ENCODE measurements at places on chromosomes 7 and 10.

- peak; percentile 28 for DNase-seq
These were observed 149.8 kb upstream of the HDAC9 start for GRCh38 chr7:18345641-18346234.

- no peak for DNase-seq
These were observed 162.5 kb upstream of the KCTD7 start for GRCh38 chr7:66466081-66466600.

- no peak for DNase-seq
These were observed 56.3 kb upstream of the TMEM72 start for GRCh38 chr10:44854693-44855350.

DNA sequence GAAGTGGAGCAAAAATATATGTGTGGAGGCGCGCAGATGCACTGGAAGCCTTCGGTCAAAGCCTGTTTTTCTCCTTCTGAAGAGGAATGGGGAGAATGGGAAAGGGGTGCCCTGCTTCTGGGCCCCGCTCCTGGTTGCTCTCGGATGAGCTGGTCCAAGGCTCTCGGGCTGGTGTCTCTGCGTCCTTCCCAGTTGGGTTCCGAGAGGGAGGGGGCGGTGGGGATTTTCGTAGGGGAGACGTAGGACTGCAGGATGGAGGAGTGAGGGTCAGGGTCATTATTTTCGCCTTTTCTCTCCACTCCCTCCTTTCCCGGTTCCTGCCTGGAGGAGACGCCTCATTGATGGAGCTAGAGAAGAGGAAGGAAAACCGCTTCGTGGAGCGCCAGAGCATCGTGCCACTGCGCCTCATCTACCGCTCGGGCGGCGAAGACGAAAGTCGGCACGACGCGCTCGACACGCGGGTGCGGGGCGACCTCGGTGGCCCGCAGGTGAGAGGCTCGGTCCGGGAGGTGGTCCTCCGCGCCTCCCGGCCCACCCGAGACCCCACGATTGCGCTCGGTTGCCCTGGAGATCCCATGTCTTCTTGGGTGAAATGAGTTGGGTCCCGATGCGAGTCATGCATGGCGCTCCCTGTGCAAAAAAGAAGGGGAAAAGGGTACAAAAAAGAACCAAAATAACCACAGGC is 790 bp downstream of the ADAM22 start:
- DNase-seq, result peak; percentile 10

DNA sequence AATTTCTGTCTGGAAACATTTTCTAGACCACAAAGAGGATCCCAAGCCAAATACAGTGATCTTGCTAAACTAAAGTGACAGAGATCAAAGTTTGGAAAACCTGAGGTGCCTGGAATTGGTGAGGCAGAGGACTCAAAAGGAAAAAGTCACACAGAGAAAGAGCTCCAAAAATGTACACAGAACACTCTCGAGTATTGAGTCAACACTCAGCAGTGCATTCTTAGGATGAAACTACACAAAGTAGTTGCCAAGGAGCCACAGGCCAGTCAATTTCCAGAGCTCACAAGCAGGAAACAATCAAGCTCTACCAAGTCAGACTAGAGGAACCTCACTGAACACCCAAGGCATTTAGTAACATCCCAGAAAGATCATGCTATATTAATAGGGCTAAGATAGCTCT is 61.3 kb downstream of the MICU1 start:
- DNase-seq, result no peak

DNA sequence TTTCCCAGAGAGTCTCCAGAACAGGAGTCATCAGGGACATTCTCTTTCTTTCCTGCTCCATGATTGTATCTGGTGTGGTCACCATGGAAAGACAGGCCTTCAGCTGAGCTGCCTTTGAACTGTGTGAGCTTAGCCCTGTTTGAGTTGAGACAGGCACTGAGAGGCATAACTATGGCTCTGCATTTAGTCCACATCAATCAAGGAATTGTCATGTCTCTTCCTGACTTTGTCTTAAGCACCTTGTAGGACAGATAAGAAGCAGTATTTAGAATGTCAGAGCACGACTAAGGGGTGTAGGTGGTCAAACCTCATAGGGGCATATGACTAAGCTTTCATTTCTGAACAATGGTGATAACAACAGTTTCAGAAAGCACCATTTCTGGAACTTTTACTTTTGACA is 53.5 kb downstream of the EPDR1 start:
- no peak for DNase-seq

DNA sequence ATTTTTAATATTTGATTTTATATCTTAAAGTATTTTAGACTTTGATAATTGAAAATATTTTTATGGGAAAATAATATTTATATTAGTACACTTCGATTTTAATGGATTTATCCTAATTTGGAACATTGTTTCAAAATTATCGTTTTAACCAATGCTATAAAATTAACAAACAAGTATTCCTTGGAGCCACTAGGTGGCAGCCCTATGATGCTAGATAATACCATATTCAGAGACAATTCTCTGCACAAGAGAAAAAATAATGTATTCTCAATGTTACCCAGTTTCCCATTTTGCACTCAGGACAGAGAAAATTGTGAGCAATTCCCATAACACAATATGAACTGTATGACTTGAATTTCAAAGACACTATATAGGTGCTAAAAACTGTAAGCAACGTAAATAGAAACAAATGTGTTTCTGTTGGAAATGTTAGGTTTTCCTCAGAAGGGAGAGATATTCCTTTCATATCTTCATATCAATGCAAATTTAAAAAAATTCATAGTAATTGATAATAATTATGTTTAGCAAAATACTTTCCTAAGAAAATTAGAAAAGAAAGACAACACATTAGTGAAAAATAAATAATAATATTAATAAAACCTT is 237.8 kb downstream of the SEMA3E start:
- DNase-seq, result no peak

DNA sequence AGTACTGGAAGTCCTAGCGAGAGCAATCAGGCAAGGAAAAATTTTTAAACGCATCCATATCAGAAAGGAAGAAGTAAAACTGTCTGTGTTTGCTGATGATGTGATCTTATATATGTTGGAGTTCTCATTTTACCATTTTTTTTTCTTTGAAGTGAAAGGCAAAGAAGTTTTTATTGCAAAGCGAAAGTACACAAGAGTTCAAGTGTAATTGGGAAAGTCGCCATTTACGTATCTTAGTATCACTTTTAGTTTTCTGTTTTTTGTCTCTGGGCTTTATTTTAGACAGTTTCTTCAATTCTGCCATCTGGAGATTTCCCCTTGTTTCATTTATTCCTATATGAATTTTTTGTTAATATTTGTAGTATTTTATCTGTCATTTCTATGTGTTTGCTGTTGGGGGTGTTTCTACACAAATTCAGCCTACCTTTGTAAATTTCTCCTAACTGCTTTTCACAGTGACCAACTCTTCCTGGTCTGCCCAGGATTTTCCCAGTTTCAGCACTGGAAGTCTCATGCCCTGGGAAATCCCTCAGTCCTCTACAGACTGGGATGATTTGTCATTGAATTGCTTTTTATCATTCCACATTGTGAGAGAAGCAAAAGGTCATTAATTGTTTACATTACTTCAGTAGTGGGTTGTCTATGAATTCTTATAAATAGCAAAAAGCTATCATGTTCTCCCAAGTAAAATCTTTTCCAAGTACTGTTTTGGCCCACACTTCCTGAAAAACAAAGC is 23.2 kb downstream of the BET1 start:
- no peak for DNase-seq

GRCh38 chr7:39637400-39637799 is 14.0 kb downstream of the RALA start:
- DNase-seq, result no peak

DNA sequence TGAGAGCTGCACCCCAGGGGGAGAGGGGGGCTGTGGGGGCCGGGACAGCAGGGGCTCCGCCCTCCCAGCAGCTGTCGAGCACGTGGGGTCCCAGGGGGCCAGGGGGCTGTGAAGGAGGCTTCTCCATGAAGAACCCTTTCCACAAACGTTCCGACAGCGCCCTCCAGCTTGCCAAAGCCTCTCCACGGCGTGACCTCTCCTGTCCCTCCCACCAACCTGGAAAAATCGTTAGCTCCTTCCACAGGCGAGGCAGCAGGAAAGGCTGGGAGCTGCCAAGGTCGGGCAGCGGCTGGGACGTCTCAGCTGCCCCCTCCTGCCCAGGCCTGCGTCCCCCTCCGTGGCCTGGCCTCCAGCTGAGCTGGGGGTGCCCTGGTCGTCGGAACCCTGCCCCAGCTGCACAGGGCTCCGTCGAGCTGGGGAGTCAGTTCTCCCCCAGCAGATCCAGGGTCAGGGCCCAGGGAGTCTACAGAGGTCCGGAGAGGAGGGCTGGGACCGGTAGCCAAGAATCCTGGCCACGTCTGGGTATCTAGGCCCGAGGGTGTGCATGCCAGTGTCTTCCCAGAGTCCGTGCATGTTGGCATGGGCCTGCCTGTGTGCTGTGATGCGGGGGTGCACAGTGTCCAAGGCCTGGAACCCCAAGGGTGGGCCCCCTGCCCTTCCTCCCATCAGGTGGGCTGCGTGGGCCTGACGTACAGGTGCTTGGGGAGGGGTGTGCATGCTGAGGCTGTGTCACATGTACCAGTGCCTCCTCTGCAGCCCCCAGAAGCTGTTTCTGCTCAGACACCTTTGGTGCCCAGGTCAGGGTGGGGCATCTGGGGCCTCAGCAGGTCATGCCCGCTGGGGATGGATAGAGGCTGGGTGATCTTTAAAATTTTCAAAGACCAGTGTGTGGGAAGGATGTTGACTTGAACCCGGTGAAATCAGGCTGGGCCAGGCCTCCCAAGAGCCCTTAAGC is 66.5 kb downstream of the UNCX start:
- DNase-seq, result no peak

- no peak for DNase-seq
These were observed 36.8 kb downstream of the NACAD start for GRCh38 chr7:45052011-45052410.

DNA sequence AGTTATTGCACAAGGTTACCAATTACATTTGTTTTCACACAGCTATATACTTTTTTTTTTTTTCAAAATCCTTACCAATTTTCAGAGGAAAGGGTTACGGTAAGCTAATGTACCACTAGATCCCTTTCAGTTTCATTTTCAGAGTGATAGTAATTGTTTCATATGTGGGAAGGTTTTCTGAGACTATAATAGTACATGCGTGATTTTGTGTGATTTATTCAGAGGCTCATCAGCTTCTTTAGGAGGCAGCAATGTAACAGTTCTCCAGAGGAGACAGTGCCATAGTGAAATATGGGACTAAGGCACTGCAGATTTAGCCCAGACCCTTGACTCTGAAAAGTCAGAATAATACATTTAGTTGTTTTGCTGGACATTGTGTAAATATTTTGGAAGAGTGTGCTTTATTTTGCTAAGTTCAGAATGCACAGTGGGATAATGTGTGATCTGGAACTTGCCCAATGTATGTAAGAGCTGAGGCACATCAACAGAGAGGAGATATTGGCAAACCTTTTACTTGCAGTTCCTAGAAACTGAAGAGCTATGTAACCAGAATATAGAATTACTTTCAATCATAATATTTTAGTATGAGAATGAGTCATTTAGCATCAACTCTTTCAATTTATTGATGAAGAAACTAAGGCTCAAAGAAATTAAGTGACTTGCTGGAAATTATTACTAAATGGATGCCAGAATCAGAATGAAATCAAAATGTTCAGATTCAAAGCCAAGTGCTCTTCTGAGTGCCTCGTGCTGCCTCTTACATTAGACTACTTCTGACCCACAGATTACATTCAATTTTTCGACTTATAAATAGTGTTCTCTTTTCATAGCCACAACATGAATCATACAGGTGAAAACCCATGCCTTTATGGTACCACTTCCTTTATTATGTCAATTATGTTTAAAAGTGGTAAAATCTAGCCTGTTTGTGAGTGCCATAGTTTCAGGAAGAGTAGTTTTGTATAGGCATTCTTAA is 207.7 kb upstream of the TEX47 start:
- DNase-seq, result no peak

DNA sequence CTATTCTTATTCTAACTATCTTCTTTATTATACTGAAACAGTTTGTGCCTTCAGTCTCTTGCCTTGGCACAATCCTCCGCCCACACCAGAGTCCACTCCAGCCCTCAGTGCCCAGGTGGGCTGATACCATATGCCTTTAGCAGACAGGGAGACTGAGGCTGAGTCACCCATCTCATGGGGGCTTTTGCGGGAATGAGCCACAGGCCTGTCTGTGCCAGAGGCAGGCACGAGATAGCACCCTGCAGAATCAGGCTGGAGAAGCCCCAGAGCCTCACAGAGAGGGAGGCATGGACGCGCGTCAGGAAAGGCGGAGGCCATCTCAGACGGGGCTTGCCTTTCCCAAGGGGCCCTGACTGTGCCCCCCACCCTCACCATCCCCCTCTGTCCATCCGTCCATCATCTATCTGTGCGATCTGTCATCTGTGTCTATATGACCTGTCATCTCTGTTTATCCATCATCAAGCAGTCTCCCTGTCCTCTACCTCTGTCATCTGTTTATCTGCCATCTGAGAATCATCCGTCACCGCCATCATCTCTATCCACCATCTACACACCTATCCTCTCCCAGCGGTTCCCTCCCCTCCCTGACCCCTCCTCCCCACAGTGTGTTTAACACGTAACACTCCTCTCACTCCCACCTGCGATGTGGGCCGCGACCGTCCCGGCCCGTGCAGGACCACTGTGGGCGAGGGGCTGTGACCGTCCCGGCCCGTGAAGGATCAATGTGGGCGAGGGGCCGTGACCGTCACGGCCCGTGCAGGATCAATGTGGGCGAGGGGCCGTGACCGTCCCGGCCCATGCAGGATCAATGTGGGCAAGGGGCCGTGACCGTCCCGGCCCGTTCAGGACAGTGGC is 7.3 kb upstream of the ADAP1 start:
- no peak for DNase-seq

DNA sequence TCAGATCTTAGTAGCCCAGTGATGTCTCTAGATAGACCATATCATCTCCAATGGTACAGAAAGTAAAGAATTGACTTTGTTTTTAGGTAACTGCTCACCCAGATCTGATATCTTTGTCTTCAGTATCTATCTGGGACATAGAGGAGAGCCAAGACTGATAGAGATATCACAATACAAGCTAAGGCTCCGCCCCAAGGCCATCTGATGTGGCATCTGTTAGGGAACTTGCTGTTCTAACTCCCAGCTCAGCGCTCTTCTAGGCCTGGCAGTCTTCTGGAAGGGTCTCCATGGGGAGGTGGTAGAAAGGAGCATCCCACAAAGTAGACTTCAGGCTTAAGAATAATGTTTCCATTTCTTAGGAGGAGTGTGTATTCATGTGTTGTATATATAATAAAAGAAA is 88.4 kb upstream of the SAMD8 start:
- DNase-seq, result no peak

Measured in progenitor cell of endocrine pancreas (in vitro differentiated cells).